ENCODE measurements at places on chromosomes 3 and 15.

DNA sequence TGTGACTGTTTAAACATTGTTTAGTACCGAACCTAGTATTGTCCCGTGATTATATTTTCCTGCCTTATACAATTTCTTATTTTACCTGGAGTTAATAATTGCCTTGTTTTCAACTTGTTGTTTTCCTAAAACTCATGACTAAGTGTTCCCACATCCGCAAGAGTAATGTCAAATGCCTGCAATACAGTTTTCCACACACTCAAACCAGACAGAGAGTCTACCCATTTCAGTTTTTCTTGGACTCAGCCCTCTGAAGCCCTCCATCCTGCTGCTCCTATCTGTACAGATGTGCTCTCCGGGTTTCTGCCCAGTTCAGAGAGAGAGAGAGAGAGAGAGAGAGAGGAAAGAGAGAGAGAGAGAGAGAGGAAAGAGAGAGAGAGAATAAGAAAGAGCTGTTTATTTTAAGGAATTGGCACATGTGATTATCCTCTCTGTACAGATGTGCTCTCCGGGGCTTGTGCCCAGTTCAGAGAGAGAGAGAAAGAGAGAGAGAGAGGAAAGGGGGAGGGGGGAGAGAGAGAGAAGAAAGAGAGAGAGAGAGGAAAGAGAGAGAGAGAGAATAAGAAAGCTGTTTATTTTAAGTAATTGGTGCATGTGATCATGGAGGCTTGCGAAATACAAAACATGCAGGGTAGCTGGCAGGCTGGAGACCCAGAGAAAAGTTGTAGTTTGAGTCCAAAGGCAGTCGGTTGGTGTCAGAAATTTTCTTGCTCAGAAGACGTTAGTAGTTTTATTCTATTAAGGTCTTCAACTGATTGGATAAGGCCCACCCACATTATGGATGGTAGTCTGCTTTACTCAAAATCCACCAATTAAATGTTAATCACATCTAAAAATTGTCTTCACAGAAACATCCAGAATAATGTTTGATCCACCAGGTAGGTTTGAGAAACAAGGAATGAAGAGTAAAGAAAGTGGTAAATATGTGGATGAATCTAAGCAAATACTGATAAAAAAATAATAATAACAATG lies 104.1 kb upstream of the GOLGA8J start:
- no peak for DNase-seq

- DNase-seq = no peak
Observed at GRCh38 chr3:62027796-62028195, 345.6 kb downstream of the FEZF2 start.

GRCh38 chr3:99920481-99921376 lies 103.1 kb downstream of the CMSS1 start:
- DNase-seq = peak; percentile 10

- no peak for DNase-seq
Observed at GRCh38 chr3:55605443-55606236, 118.5 kb upstream of the WNT5A start.

DNA sequence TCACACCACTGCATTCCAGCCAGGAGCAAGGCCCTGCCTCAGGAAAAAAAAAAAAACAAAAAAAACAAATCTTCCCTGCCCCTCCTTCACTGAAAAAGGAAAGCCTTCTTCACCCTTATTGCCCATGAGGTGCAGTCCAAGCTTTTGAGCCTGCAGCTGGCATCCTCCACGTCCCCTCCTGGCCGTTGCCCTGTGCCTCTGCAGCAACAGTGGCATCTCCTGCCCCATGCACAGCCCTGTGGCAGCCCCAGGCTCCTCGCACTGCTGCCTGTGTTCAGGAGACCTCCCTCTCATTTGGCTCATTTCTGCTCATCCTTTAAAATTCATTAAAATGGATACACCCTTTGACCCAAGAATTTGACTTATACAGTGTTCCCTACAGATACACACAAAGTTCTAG lies 72.7 kb upstream of the PLXNA1 start:
- DNase-seq = no peak

DNA sequence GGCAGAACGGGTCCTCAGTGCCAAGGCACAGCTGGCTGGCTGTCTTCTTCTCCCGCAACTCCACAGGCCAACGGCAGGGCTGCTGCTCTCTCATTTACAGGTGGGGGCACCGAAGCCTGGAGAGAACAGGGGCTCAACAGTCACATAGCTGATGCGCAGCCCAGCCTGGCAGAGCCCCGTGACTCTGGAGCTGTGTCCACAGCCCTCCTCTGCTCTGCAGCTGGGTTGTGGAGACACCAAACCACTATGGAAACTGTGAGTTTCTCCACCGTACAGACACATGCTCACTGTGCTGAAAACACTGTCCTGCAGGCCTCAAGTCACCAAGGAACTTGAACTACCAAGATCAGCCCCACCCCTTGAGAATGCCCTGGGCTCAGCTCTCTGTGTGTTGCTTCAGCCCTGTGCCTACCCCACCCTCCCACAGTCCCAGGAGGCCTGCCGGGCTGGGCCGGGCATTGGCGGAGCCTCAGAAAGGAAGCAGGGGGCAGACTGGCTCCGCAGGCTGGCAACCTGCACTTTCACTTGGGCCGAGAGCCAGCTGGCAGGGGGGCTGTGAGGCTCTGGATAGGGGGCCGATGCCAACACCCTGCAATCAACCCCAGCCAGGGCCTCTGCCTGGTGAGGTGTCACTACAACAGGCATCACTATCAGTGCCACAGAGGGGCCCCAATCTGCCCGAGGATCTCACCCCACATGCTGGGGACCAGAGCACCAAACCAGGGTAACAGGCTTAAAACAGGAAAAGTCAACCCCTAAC lies 113.7 kb upstream of the RPL32 start:
- DNase-seq = peak; percentile 87

GRCh38 chr3:128341659-128342395 lies 124.9 kb downstream of the DNAJB8 start:
- no peak for DNase-seq

DNA sequence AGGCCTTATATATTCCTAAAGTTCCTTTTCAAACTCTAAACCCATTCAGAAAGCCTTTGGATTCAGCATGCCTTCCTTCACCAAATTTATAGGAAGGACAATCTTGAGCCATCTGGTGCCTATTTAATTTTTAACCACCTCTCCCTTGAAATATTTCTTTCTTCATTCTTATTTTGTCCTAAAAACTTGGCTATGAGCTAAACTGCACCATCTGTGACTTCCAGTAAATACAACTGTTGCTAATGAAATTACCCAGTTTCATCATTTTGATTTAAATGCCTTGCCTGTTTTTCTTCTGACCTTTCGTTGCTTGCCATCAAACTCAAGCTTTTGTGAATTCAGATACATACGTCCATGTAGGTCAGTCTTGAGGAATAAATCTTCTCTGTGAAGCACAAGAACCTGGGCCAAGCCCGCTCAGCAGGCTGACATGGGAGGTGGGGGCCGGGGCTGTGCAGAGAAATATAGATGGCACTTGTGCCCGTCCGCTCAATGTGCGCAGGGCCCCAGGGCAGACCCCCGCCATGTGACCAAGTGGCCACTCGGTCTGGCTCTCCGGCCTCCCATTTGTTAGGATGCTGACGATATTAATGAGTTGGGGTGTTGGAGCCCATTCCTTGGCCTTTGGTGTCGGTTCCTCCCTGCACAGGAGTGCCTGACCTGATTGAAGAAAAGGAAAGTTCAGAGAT lies 335.9 kb downstream of the VPS13C start:
- DNase-seq = no peak

- no peak for DNase-seq
Observed at GRCh38 chr3:50111757-50112156, 23.0 kb downstream of the RBM5 start.

- no peak for DNase-seq
Observed at GRCh38 chr3:141242377-141243092, 10.9 kb downstream of the PXYLP1 start.

DNA sequence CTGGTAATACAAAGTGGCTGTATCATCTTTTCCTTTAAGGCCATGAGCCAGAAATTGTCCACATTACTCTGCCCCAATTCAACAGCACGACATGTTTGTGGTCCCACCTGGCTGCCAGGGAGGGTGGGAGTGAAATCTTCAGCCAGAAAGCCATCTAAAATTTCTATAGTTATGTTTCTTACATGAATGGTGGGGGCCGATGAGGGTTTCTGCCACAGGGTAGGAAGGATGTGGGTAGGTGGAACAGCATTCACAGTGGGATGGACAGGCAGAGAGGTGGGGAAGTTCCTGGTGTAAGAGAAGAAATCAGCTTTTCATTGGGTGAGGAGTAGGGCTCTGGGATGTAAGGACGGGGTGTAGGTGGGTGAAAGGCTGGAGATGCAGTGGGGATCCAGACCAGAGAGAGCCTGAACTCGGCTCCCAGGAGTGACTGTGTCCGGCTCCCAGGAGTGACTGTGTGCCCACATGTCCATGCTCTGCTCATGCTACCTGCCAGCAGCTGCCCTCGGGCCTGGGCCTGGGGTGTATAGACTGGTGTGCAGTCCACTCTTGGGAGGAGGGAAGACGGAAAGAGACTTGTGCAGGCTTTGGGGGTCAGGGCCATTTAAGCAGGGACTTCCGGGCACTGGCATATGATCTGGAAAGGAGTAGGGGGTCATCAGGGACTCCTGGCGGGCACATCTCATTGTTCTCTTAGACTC lies 3.8 kb upstream of the FBLN2 start:
- DNase-seq = no peak

- DNase-seq = no peak
Observed at GRCh38 chr15:101411581-101411980, 77.9 kb downstream of the PCSK6 start.

DNA sequence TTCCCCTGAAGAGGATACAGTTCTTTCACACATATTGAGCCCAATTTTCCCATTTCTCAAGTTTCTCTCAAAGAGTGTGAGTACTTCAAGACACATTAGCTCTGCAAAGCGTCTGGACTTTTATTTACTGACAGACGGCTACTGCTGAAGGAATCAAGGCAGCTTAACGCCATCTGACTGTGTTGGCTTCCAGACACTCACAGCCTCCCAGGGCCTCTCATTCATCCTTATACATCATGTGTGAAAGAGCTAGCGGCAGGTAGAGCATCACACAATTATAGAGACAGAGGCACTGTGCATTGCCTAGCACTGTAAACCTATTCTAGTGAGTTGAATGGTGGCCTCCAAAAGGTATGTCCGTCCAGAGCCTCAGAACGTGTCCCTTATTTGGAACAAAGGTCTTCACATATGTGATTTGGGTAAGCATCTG lies 284.1 kb upstream of the STT3B start:
- DNase-seq = no peak
